ENCODE measurements at places on chromosomes 4 and X.

GRCh38 chr4:174357321-174357720 lies 73.6 kb downstream of the CEP44 start:
- no peak for DNase-seq

- no peak for DNase-seq
These were observed 521.8 kb upstream of the AGA start for GRCh38 chr4:177964061-177964460.

DNA sequence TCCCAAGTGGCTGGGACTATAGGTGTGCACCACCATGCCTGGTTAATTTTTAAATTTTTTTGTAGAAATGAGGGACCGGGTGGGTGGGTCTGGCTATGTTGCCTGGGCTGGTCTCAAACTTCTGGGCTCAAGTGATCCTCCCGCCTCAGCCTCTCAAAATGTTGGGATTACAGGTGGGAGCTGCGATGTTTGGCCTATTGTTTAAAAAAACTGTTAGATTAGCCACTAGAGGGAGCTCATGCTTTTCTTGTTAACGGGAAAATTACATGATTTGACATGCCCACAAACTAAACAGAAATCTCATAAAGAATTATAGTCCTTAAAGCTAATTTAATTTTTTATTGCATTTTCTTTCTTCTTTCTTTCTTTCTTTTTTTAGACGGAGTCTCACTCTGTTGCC lies 5.0 kb upstream of the SDAD1 start:
- DNase-seq = peak; percentile 2

GRCh38 chr4:113882668-113883067 lies 96.8 kb downstream of the ARSJ start:
- DNase-seq = no peak

DNA sequence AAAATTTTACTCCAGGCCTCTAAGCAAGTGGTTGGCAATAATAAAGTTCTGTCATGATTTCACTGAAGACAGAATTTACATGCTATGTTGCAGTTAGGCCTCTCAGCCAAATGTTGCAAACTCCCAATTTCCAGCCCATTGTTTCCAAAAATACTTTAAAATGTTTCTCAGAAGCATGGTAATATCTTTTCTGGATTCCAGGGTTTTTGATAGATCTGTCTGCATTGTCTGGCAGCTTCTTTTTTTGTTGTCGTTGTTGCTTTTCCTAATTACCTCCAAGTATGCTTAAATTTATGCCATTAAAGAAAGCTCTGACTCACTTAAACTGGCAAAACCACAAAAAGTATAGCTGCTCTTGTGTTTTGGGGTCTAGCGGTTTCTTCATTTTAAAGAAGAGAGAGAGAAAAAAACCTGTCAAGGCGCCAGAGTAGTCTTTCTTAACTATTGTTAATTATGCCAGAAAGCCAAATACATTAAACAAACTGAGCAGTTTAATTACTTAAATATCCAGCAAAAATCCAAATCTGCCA lies 97.0 kb downstream of the AGTR2 start:
- DNase-seq = no peak

Measured in NCI-H1436 treated with DMSO at 0.1 percent for 48 hours (cell line).